Activated naive CD4-positive, alpha-beta T cell treated with anti-CD3 and anti-CD28 coated beads for 36 hours (primary cell): ENCODE measurements at places on chromosomes 1 and 21.
A peak's percentile ranks its signal among the peaks of the same experiment; 100 is the strongest.

GRCh38 chr21:41037936-41038335 is 130.0 kb upstream of the BACE2 start:
- H3K4me1 ChIP-seq, result no peaks in the 10 kb centered on the region
- H3K27me3 ChIP-seq, result peaks cover 10% of the 10 kb centered on the region
- DNase-seq, result no peak

GRCh38 chr1:239662950-239663349 is 276.6 kb downstream of the CHRM3 start:
- DNase-seq, result peak; percentile 8
- no peaks in the 10 kb centered on the region for H3K27me3 ChIP-seq
- H3K4me1 ChIP-seq, result peaks cover 9% of the 10 kb centered on the region
- no peak overlapping the region for H3K4me3 ChIP-seq
- H3K27ac ChIP-seq, result no peak overlapping the region

- peak; percentile 39 for DNase-seq
- no peaks in the 10 kb centered on the region for H3K27me3 ChIP-seq
- no peak overlapping the region for H3K4me3 ChIP-seq
- peak overlapping the region; percentile 24 for H3K27ac ChIP-seq
- H3K36me3 ChIP-seq, result peaks cover 9% of the 10 kb centered on the region
- H3K4me1 ChIP-seq, result peaks cover 53% of the 10 kb centered on the region
These were observed 3.3 kb downstream of the IFNGR2 start for GRCh38 chr21:33406493-33406892.

GRCh38 chr1:85240174-85240601 is 19.3 kb downstream of the C1orf52 start:
- no peak overlapping the region for H3K4me3 ChIP-seq
- no peaks in the 10 kb centered on the region for H3K36me3 ChIP-seq
- H3K27ac ChIP-seq, result no peak overlapping the region
- H3K4me1 ChIP-seq, result peaks cover 14% of the 10 kb centered on the region
- H3K27me3 ChIP-seq, result peaks cover 8% of the 10 kb centered on the region

DNA sequence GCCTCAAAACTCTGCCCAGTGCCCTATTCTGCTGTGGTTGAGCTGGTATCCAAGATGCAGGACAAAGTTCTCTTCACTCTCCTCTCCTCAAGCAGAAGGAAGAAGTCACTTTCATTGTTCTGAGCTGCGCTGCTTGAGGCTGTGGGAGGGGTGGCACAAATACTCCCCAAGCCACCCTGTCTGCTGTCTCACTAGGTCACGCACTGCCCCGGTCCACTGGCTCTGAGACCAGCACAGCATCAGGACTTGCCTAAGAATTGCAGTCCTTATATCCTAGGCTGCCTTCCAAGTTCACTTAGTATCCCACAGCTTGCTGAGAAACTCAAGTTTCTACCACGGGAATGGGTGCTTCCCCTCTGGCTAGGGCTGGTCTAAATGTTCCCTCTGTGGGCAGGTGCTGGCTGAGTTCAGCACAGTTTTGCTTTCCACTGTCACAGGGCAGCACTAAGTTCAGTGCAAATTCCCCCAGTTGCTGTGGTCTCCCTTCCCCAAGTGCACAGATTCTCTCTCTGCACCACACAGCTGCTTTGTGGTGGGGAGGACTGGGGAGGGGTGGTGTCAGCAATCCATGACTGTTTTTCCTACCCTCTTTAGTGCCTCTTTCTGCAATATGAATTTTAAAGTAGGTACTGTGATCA is 32.4 kb downstream of the SLC9C2 start:
- no peaks in the 10 kb centered on the region for H3K27me3 ChIP-seq
- H3K27ac ChIP-seq, result no peak overlapping the region
- peaks cover 2% of the 10 kb centered on the region for H3K36me3 ChIP-seq
- no peak overlapping the region for H3K4me3 ChIP-seq
- peak; percentile 17 for DNase-seq
- peaks cover 2% of the 10 kb centered on the region for H3K4me1 ChIP-seq

GRCh38 chr21:30994932-30995331 is 43.3 kb downstream of the KRTAP19-8 start:
- H3K4me1 ChIP-seq, result no peaks in the 10 kb centered on the region
- H3K27me3 ChIP-seq, result no peaks in the 10 kb centered on the region
- H3K27ac ChIP-seq, result no peak overlapping the region
- no peak for DNase-seq
- H3K36me3 ChIP-seq, result no peaks in the 10 kb centered on the region

- H3K4me3 ChIP-seq, result no peak overlapping the region
- no peak overlapping the region for H3K27ac ChIP-seq
- peaks cover 13% of the 10 kb centered on the region for H3K4me1 ChIP-seq
- DNase-seq, result no peak
These were observed 51.0 kb upstream of the EFHD2 start for GRCh38 chr1:15358565-15359133.

- no peak overlapping the region for H3K4me3 ChIP-seq
- no peaks in the 10 kb centered on the region for H3K27me3 ChIP-seq
- peaks cover 3% of the 10 kb centered on the region for H3K36me3 ChIP-seq
- peak; percentile 84 for DNase-seq
These were observed 14.4 kb downstream of the SMYD3 start for GRCh38 chr1:246492611-246493245.

DNA sequence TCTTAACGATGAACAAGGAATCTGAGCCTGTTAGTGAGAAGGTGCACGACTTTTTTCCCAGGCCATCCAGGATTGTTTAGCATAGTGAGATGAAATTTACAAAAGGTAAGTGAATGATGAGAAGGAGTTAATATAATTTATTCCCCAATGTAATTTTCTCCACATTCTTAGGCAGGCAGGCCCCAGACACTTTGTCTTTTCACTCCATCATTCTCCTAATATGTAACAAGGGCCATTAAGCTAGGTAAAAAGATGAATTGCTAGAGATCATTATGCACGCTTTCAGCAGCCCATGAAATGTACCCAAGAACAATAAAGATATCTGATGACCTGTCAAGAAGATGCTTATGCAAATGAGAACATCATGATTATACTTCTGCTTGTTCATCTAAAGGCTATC is 24.1 kb downstream of the NIBAN1 start:
- no peak overlapping the region for H3K27ac ChIP-seq
- peaks cover 4% of the 10 kb centered on the region for H3K27me3 ChIP-seq
- no peaks in the 10 kb centered on the region for H3K36me3 ChIP-seq
- DNase-seq, result no peak
- peaks cover 21% of the 10 kb centered on the region for H3K4me1 ChIP-seq

DNA sequence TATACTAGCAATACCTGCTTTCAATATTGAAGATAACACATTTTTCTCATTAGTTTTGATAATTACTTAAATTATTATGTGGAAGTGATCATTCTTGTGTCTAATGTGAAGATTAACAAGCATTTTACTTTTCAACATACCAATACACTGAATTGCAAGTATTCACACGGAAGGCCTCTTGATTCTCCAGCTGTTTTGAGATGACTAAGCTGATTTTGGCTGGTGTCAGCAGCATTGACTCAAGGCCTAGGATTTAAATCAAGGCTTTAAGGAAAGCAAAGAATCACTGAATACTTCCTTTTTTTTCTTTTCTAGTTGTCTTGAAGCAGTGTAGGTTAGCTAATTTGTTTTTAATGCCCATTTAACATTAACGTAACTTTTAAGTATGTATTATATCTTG is 373.7 kb downstream of the SRGAP2C start:
- no peak overlapping the region for H3K4me3 ChIP-seq
- H3K27me3 ChIP-seq, result no peaks in the 10 kb centered on the region
- H3K36me3 ChIP-seq, result no peaks in the 10 kb centered on the region
- H3K27ac ChIP-seq, result no peak overlapping the region
- H3K4me1 ChIP-seq, result peaks cover 18% of the 10 kb centered on the region
- no peak for DNase-seq

DNA sequence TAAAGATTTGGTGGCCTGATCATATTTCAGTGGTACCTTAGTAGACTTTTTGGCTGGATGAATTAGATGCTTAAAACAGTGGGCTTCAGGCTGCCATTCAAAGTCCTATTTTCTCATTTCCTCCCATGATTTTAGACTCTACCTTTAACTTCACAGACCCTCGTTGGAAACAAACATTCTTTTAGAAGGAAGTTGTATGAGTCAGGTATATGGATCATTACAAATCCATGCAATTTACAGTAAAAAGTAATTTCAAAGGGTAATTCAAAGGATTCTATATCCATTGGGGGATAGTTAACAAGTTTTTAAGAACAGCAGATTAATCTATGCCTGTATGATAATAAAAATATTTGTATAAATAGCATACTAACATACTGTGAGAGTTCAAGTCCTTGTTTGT is 216.9 kb upstream of the RRP15 start:
- DNase-seq, result no peak
- no peak overlapping the region for H3K4me3 ChIP-seq
- H3K36me3 ChIP-seq, result no peaks in the 10 kb centered on the region
- no peak overlapping the region for H3K27ac ChIP-seq

- no peaks in the 10 kb centered on the region for H3K4me1 ChIP-seq
- H3K4me3 ChIP-seq, result no peak overlapping the region
- no peaks in the 10 kb centered on the region for H3K36me3 ChIP-seq
- peaks cover 3% of the 10 kb centered on the region for H3K27me3 ChIP-seq
These were observed 49.6 kb upstream of the KCTD3 start for GRCh38 chr1:215517441-215517891.

- DNase-seq, result no peak
- no peak overlapping the region for H3K4me3 ChIP-seq
- H3K27ac ChIP-seq, result no peak overlapping the region
- no peaks in the 10 kb centered on the region for H3K4me1 ChIP-seq
- H3K27me3 ChIP-seq, result peaks cover 17% of the 10 kb centered on the region
These were observed 224.0 kb upstream of the COA6 start for GRCh38 chr1:234149217-234149616.

- no peaks in the 10 kb centered on the region for H3K36me3 ChIP-seq
- H3K4me3 ChIP-seq, result no peak overlapping the region
- no peaks in the 10 kb centered on the region for H3K27me3 ChIP-seq
- H3K27ac ChIP-seq, result no peak overlapping the region
- no peaks in the 10 kb centered on the region for H3K4me1 ChIP-seq
These were observed 29.9 kb downstream of the LDLRAD2 start for GRCh38 chr1:21841852-21842466.

GRCh38 chr1:190477762-190478148 is at the start of gene BRINP3:
TSS of gene BRINP3 (minus strand) at chr1:190477864.
- no peaks in the 10 kb centered on the region for H3K36me3 ChIP-seq
- peaks cover 13% of the 10 kb centered on the region for H3K4me1 ChIP-seq
- peaks cover 44% of the 10 kb centered on the region for H3K27me3 ChIP-seq
- no peak within 1 kb of the TSS for H3K27ac ChIP-seq

DNA sequence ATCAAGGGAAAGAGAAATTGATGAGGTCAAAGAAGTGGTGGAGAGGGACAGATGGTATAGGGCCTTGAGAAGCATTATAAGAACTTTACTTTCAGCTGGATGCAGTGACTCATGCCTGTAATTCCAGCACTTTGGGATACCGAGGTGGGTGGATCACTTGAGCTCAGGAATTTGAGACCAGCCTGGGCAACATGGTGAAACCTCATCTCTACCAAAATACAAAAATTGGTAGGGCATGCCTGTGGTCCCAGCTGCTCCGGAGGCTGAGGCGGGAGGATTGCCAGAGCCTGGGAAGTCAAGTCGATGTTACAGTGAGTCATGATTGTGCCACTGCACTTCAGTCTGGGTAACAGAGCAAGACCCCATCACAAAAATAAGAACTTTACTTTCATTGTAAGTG is 5.7 kb downstream of the TMEM50A start:
- H3K4me3 ChIP-seq, result no peak overlapping the region
- no peak overlapping the region for H3K27ac ChIP-seq
- H3K27me3 ChIP-seq, result no peaks in the 10 kb centered on the region
- DNase-seq, result no peak

DNA sequence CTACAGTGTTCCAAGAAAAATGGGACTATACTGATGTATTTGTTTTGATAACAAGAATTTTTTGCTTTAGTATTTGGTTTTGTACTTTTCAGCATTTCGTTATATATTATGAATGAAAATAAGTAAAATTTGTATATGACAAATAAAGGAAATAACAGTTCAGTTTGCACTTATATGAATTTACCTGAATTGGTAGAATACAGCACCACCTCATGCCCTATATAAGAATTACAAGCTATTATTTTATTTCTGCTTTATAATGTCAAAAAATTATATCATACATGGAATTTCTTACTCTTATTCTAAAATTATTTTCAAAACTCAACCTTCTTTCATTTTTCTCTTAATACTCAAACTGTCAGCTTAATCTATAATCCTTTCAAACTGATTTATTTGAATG is 14.6 kb downstream of the EFCAB7 start:
- H3K36me3 ChIP-seq, result peaks cover 5% of the 10 kb centered on the region
- no peak overlapping the region for H3K27ac ChIP-seq
- no peak overlapping the region for H3K4me3 ChIP-seq
- DNase-seq, result no peak
- H3K4me1 ChIP-seq, result no peaks in the 10 kb centered on the region

GRCh38 chr21:29248124-29248523 is 50.6 kb upstream of the BACH1 start:
- DNase-seq, result no peak
- peaks cover 12% of the 10 kb centered on the region for H3K4me1 ChIP-seq
- no peak overlapping the region for H3K4me3 ChIP-seq

GRCh38 chr1:209427811-209428210 is 155.7 kb upstream of the CAMK1G start:
- no peaks in the 10 kb centered on the region for H3K36me3 ChIP-seq
- no peak overlapping the region for H3K27ac ChIP-seq
- H3K4me3 ChIP-seq, result no peak overlapping the region
- H3K27me3 ChIP-seq, result peaks cover 15% of the 10 kb centered on the region
- H3K4me1 ChIP-seq, result peaks cover 4% of the 10 kb centered on the region
- DNase-seq, result no peak

DNA sequence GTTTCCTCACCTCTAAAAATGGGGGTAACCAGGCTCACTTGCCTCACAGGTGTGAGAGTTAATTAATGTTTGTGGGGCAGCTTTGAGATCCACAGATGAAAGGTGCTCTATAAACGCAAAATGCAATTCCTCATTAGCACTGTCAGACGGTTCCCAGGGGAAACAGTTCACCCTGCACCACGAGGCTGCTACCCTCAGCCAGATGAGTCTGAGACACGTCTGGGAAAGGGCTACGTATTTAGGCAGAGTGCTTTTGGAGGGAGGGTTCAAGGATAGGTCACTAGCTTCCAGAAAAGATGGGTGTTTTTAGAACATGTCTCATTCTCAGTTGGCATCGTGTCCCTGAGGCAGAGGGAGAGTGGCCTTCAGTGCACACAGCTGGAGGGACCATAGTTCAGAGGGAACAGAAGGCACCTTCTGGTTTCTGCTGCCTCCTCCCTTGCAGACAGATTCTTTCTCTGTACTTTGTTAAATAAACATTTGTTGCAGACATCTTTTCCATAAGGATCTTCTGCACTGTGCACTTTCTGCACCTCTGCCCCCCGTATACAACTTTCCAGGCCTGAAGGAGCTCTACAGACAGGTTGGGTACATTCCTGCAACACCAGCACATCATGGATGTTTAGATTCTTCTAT is 139.9 kb downstream of the CLIC6 start:
- H3K36me3 ChIP-seq, result peaks cover 68% of the 10 kb centered on the region
- no peak for DNase-seq
- no peaks in the 10 kb centered on the region for H3K27me3 ChIP-seq
- H3K27ac ChIP-seq, result peak overlapping the region; percentile 91
- no peak overlapping the region for H3K4me3 ChIP-seq

- no peaks in the 10 kb centered on the region for H3K27me3 ChIP-seq
- no peak for DNase-seq
- H3K4me1 ChIP-seq, result peaks cover 19% of the 10 kb centered on the region
These were observed 38.5 kb upstream of the PSEN2 start for GRCh38 chr1:226831953-226832352.
